GM12864 (cell line): ENCODE measurements at places on chromosomes 1 and 21.

DNA sequence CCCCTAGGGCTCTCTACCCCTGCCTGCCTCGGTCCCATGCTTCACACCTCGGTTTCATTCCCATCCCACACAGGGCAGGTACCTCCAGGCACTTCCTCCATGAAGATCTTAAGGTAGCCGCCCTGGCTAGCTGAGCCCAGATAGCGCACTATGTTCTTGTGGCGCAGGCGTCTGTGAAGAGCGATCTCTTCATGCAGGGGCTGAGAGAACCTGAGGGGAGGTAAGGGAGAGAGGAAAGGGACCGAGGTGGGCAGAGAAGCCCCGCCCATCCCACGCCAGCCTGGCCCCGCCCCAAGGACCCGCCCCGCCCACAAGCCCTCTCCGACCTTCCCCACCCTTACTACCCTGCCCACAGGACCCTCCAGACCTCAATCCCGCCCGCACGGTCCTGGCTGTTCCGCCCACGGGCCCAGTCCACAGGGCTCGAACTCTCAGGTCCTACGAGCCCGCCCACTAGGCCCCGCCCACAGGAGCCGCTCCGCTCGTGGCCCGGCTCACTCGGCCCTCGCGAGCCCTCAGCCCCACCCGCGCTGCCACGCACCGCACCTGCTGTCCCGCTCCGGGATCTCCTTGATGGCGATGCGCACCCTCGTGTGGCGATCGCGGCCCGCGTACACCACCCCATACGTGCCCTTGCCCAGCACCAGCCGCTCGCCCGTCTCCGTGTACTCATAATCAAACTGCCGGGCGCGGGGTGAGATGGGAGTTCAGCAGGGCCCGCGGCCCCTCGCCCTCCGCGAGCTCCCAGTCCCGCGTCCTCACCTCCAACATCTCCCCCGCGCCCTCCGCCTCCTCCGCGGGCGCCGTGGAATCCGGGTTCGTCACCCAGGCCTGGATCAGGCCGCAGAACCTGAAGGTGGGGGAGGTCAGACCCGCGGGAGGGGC lies 6.4 kb downstream of the MAP3K6 start:
- no peak for DNase-seq

DNA sequence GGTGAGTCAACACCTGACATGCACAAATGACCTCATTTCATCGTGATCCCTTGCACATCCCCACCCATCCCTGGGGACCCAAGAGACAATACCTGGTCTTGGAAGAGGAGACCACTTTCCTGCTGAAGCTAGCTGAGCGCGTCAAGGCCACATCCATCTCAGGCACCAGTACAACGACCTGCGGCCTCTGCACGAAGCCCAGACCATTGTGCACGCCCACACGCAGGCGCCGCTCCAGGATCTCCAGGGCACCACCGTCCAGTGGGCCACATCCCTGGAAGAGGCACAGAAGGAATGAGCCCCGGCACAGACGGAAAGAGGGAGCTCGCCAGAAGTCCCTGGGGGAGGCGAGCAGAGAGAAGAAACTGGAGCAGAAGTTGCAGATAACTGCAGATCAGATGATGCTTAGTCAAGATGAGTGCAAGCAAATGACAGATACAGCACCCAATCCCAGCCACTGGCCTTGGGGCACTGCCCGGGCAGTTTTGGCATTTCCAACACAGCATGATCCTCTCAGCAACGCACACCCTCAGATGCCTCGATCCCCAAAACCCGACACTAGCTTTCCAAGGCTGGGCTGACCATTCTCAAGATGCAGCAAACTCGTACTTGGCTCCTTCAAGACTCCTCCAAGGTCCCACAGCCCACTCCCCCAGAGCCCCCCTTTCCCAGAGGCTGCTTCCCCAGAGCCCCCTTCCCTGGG lies 44.1 kb downstream of the NPHP4 start:
- no peak for DNase-seq

- no peak for DNase-seq
These were observed 21.8 kb downstream of the TRPM2 start for GRCh38 chr21:44375281-44375651.

DNA sequence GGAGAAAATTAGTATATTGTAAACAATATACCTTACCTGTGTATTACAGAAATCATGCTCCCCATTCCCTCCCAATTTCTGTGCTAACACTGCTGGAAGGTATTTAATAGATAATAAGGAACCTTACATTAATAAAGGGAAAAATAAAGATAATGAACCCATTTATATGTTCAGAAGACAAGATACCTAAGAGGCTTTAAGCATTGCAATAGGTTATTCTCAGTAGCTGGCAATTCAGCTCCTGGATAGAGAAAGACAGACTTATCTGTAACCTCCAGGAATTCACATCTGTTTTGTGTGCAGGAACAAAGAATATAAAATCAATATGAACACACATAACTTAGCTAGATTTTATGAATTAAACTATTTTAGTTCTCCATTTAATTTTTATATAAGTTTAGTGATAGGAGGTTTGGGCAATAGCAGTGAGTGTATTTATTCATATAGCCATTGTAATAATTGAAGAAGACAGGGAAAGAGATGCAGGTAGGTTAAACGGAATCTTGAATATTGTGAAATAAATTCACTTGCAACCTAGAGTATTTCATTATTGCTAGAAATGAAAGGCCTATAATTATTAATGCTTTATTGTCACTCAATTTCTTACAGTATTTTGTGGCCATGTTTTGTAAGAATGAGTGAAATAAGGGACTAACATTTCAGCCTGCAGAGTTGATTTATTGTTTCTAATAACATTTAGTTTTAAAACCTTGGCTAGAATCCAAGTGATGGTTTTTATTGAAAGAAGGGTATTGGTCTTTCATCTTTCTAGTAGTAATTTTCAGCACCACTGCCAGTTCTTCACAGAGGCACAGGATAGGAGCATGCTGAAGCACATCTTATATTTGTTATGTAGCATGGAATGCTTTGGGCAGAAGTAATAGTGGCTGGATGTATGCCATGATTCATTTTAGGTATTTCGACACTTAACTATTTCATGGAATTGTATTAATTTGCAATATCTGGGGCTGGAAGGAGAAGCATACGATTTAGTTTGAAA lies 1.5 kb downstream of the XPR1 start:
- DNase-seq = no peak

DNA sequence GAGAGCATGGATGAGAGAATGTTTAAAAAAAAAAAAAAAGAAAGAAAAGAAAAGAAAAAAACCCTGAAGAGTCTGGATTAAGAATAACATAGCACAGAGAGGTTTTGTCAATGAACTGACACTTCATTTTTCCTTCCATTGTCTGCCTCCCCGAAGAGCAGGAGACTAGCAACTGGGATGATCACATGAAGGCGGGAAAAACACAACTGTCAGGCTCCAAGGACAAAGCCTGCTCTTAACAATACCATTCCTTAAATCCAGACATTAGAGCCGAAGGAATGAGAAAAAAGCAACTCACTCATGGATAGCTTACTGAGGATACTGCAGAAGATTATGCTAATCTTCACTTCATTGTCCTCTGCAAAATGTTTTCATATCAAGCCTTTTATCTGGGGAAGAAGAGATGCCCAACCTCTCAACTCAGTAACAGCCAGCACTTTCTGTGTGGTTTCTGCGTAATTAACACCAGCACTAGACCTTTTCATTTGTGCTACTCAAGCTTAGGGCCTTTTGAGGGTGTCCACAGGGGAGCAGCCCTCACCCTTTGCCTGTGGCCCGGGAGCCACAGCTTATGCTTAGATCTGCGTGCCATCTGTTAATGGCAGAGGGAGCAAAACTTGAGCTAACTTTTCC lies 182.3 kb downstream of the BARHL2 start:
- DNase-seq = no peak

- DNase-seq = no peak
These were observed 91.2 kb downstream of the SLC45A1 start for GRCh38 chr1:8409106-8409505.

DNA sequence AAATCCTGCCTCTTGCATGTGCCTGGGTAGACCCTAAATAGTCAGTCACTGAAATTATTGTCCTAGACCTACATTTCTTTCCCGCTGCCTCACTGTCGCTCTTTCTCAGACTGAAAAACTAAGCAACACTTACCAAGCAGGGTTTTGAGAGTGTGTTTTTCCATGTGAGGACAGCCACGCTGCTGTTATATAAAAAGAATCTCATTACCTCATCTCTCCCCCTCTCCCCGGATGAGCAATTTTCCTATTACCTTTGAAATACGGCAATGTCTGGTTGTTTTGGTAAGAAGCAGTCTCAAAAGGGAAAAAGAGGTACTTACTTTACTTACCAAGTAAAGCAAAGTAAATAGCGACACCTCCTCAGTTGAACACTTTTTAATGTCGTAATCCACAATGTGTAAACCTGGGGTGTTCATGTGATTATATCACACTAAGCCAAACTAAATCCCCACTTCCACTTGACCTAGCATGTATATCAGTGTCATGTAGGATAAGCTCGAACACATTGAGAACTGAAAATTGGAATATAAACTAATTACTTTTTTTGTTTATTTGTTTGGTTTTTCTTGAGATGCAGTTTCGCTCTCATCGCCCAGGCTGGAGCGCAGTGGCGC lies 12.2 kb upstream of the VN1R5 start:
- DNase-seq = no peak

GRCh38 chr1:234839663-234840062 lies 229.7 kb upstream of the IRF2BP2 start:
- no peak for DNase-seq
